Hematopoietic multipotent progenitor cell treated with erythropoietin and hydrocortisone succinate and interleukin-3 and kit ligand, for 15 days (in vitro differentiated cells): ENCODE measurements at places on chromosomes 1 and 21.

- DNase-seq = no peak
Observed at GRCh38 chr1:206814716-206815341, 42.5 kb upstream of the IL10 start.

DNA sequence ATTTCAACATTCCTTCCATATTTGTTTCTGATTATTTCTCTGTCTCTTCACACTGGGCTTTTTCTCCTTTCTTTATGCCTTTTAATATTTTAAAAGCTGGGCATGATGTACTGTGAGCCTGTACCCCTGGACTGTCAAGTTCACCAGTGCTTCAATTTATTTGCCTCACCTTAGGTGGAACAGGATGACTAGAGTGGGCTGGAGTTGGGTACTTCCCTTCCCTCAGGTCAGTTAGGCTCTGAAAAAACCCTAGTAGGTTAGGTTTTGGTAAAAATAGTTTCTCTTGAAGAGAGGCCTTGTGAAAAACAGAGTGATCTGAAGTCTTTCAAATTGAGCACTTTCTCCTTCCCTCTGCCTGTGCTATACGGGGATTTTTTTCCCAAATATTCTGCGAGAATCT lies 163.0 kb upstream of the LYPLAL1 start:
- DNase-seq = no peak

DNA sequence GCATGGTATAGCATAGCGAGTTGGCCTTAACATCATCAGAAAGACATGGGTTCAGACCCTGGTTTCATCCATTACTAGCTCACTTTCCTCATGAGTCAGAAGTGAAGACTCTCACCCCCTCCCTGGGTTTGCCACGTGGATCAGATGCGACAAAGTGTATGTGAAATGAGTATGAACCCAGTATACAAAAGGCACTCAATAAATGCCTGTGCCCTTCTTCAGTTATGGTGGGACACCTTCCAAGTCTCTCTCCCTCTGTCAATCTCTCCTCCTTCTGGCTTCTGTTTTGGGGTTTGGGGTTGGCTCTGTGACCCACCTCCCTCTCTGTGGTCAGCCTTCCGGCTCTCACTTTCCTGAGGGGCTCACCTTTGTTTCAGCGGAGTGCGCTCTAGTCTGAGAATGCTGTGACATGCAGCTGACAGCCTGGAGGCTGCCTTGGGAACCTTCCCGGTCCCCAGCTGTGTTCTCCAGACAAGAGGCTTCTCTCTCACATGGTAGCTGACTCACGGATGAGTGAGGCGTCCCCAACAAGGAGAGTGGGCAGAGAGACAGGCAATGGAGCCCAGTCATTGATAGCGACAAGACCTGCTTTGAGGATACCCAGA lies 155.0 kb upstream of the EDN2 start:
- DNase-seq = no peak

- no peak for DNase-seq
Observed at GRCh38 chr1:206498685-206499084, 8.6 kb upstream of the RASSF5 start.

DNA sequence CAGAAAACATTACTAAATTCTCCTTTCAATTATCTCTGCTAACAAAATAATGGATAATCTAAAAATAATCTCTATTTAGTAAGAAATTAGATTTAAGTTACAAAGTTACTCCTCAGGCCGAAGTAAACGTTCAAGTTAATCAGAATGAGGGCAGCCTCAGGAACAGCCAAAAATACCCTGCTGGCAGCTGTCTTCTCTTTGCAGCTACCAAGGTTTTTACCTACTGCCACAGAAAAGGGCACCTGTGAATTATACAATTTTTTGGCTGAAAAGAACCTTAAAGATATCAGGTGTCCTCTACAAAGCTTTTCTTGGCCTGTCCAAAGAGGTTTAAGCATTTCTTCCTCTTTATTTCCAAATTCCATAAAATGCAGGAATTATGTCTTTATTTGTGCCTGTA lies 84.4 kb downstream of the AKT3 start:
- DNase-seq = no peak

DNA sequence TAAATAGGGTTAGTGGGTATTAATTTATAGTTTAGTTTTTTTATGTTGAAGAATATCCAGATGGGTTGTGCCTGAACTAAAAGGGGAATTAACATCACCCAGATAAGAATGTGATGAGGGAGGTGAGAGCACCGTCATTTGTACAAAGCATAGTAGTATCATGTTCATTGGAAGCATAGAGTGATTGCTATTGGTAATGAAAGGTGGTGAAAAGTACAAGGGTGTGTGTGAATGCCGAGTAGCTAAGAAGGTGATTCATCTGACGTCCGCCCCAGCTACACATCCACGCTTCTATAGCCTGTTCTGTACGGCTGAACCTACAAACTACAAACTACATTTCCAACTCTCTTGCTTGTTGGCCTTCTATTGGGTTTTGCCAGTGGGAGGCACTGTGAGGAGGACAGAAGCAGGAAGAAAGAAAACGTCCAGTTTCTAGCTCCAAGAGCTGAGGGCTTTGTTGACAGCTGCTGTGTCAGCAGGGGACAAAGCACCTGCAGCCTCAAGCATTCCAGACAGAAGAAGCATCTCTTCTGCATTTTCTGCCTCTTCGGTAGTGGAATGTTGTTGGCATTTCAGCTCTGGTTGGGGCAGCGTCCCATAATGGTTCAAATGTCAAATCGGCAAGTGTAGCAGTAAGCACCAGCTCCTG lies 404.8 kb downstream of the KCTD3 start:
- DNase-seq = no peak
